ENCODE measurements at places on chromosomes 2 and 18.

- DNase-seq, result no peak
Observed at GRCh38 chr2:181607629-181608590, 49.0 kb downstream of the CERKL start.

DNA sequence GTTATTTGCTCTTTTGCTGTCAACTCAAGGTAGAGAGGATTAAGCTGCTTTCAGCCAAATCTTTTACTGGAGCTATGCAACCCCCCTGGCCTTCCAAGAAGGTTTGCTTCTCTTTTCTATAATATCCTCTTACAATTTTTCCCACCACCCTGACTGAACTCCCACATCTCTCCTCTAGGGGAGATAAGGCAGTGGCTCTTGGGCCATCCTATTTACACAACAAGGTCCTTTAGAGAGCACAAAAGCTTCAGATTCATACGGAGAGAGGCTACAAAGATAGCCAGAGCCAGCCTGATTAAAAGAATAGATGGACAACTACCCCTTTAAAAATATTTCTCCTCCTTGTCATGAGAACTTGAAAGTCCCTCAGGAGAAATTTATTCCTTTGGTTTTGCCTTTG, 95.7 kb downstream of the TPGS2 start:
- no peak for DNase-seq

- DNase-seq, result no peak
Observed at GRCh38 chr18:70693246-70693645, 404.4 kb downstream of the SOCS6 start.

DNA sequence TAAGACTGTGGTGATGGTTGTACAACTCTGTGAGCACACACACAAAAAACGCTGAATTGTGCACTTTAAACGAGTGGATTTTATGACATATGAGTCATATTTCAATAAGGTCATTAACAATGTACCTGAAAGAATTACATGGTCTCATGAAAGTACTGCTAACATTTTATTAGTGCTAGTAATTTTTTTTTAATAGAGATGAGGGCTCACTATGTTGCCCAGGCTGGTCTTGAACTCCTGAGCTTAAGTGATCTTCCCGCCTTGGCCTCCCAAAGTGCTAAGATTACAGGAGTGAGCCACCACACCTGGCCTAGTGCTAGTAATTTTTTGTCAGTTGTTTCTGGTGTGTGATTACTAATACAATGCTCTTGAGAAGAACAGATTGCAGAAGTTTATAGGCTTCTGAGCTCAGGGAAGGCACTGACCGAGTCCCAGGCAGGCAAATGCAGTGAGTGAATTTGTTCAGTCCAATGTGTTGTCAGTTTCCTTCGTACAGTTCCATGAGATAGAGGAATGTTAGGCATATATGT, 177.0 kb downstream of the TGIF1 start:
- DNase-seq, result no peak

GRCh38 chr2:98445683-98446581, 1.3 kb downstream of the INPP4A start:
- DNase-seq, result peak; percentile 38

- no peak for DNase-seq
Observed at GRCh38 chr2:5329763-5330162, 362.4 kb upstream of the SOX11 start.

DNA sequence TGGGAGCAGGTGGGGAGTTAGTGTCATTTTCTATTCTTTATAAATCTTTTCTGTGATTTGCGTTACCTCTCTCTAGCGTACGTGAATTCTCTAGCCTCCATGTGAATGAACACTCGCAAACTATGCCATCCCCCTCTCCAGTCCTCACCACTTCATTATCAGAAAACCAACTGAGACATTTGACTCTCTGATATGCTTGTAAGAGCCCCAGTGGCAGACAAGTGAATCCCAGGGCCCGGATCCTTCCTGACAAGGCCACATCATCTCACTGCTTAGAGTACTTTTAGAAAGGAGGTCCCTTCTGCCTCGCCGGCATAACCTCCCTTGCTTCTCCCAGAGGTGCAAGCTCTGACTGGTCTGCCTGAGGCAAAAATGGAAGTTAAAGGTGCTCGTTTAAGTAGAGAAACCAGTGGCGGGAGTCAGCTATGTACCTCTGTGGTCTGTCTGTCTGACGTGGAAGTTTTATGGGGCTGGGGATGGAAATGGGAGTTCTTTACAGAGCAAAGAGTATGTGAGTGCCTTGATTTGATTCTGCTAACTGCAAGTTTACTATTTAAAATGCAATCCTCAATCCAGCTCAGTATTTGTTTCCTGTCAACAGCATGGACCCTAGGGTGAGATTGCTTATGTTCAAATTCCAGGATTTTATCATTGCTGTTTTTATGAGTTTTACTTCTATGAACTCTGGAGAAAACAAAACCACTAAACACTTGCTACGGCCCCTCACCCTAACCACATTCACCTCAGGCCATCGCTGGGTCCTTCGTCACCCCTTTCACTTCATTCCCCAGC, 114.9 kb upstream of the MSTN start:
- DNase-seq, result no peak

- DNase-seq, result no peak
Observed at GRCh38 chr2:109242654-109243331, 113.8 kb downstream of the SH3RF3 start.

- no peak for DNase-seq
Observed at GRCh38 chr2:128799284-128799552, 480.6 kb upstream of the HS6ST1 start.

GRCh38 chr2:75031906-75032803, 73.7 kb downstream of the POLE4 start:
- no peak for DNase-seq

GRCh38 chr18:36757081-36757480, 71.7 kb downstream of the TPGS2 start:
- DNase-seq, result no peak

GRCh38 chr2:229089776-229090175, 181.3 kb downstream of the PID1 start:
- no peak for DNase-seq

DNA sequence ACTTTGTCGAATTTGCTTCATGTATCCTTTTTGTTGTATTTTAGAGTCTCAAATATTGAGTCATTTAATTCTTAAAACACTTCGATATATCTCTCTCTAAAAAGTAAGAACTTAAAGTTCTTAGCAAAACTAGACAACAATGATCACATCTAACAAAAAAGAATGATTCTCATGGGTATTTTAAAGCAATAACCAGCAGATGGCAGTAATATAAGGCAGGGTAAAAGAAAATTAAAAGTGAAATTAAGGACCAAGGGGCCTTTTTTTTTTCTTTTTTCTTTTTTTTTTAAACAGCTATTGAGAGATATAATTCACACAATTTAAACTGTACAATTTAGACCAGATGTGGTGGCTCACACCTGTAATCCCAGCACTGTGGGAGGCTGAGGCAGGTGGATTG, 9.9 kb upstream of the AOX1 start:
- peak; percentile 14 for DNase-seq

- DNase-seq, result no peak
Observed at GRCh38 chr2:138122891-138123290, 158.6 kb downstream of the HNMT start.

- no peak for DNase-seq
Observed at GRCh38 chr2:164014791-164015190, 279.0 kb upstream of the FIGN start.

- DNase-seq, result peak; percentile 32
Observed at GRCh38 chr2:111100765-111101162, 19.9 kb upstream of the BCL2L11 start.

DNA sequence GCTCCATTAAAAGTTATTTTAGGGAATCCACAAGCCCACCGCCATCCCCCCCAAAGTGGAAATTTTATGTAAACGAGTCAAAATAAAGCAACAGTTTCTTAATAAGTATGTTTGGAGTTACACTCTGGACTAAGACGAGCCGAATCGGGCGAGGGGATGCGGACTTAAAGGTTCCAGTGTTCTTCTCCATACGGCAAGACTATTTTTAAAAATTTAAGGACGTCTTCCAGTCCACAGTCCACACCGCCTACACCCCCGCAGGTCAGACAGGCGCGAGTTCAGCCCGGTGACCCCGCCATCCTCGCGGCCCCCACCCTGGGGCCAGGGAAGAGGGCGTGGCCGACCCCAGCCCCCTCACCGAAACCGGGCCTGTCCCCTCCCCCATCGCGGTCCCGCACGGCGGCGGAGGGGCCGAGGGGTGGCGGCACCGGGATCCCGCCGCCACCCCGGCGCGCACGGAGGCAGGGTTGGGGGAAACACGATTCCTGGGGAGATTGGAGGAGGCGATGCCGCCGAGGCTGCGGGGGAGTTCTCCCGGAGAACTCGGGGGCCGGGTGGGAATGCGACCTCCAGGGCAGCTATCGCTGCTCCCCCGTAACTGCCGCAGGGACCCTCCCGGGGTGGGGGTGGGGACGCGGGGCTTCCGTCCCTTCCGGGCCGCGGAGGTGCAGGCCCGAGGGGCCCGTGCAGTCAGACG, 24.5 kb upstream of the SMAD7 start:
- DNase-seq, result no peak

GRCh38 chr2:241111440-241111805, 9.3 kb upstream of the MTERF4 start:
- no peak for DNase-seq

DNA sequence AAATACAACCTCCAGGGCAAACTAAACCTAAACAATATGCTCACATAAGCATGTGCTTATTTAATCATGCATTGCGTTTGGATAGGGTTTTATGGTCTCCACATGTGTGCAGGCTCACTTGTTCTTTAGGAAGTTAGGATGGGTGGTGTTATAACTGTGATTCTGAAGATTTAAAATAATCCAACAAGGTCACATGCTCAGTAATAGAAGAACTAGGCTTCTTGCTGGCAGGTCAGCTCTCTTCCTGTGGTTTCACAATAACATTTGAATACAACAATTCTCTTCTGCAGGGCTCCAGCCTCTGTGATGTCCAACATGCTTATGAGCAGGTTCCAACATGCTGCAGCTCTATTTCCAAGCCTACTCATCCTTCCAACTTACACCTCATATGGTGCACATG, 84.0 kb downstream of the MYL12B start:
- DNase-seq, result no peak

- no peak for DNase-seq
Observed at GRCh38 chr2:162053066-162053807, 20.8 kb downstream of the DPP4 start.

- DNase-seq, result no peak
Observed at GRCh38 chr2:1478311-1479305, 65.3 kb downstream of the TPO start.

GRCh38 chr2:176582990-176583481, 313.8 kb downstream of the MTX2 start:
- no peak for DNase-seq

DNA sequence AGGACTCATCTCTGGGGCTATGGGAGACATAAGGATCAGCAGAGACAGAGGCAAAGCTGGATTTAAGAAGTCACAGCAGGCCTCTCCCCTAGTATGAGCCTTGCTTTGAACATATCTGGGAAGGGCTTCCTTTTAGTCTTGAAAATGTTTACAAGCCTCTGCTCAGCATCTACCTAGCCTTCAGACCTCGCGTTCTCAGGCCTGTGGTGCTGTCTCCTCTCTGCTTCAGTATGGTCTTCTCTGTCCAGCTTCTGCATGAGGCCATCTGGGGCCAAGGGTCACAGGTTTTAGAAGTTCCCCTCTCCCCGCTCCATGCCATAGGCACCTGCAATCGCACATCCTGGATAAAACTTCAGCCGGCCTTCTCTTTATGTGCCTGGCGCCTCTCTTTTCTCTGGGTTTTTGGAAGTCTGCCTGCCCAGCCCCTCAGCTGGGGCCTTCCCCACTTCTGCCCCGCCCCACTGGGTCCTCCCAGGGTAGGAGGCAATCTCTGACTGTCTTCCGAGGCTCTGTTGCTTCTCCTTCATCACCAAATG, 7.1 kb downstream of the ACTG2 start:
- no peak for DNase-seq

DNA sequence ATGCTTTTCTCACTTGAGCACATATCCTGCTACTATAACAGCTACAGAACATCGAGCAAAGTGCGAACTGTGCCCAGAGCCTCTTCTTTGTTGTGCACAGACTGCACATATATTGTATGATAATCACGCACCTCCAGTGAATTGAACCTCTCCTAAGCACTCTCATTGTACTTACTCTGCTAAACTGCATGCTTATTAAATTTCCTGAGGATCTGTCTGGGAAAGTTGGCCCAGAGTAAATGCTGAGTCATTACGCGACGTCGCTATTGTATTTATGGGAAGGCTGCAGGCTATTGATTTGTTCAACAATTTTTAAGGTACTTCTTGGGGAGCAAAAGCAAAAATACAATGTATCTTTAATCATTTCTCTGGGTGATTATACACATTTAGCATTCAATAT, 399.6 kb upstream of the DSEL start:
- no peak for DNase-seq

- DNase-seq, result no peak
Observed at GRCh38 chr2:27225526-27225925, 8.4 kb downstream of the CAD start.
